Spleen (tissue), 13 donors: ENCODE measurements at places on chromosomes 3 and 15. TPM values are rescaled to one million over a fixed set of nuclear protein-coding genes. Genes with fewer than 3 reads are reported as not detected.
A peak's percentile ranks its signal among the peaks of the same experiment; 100 is the strongest.

DNA sequence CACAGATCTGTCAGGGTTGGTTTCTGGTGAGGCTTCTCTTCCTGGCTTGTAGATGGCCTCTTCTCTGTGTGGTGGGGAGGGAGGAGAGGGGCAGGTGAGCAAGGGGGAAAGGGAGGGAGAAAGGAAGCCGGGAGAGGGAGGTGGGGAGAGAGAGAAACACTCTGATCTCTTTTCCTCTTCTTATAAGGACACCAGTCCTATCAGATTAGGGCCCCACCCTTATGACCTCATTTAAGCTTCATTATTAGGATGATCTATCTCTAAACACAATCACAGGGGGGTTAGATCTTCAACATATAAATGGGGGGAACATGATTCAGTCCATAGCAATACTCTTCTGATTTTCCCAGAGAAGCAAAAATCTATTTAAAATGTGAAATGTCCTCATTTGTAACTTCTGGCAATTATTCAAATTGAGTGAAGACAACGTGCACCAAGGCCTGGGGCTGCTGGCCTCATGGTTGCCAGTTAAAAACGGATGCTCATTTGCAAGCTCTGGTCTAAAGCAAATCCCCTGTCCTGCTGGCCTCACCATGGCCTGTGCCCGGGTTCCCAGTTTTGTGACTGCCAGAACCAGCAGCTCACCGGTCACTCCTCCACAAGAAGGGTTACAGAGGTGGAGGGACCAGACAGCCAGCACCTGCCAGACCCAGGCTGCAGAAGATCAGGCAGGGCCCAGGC lies 8.3 kb downstream of the POMGNT2 start:
- H3K27me3 ChIP-seq = no peaks in the 10 kb centered on the region
- no peak overlapping the region for H3K27ac ChIP-seq
- no peaks in the 10 kb centered on the region for H3K36me3 ChIP-seq
- no peak for DNase-seq
- no peak overlapping the region for H3K4me3 ChIP-seq

DNA sequence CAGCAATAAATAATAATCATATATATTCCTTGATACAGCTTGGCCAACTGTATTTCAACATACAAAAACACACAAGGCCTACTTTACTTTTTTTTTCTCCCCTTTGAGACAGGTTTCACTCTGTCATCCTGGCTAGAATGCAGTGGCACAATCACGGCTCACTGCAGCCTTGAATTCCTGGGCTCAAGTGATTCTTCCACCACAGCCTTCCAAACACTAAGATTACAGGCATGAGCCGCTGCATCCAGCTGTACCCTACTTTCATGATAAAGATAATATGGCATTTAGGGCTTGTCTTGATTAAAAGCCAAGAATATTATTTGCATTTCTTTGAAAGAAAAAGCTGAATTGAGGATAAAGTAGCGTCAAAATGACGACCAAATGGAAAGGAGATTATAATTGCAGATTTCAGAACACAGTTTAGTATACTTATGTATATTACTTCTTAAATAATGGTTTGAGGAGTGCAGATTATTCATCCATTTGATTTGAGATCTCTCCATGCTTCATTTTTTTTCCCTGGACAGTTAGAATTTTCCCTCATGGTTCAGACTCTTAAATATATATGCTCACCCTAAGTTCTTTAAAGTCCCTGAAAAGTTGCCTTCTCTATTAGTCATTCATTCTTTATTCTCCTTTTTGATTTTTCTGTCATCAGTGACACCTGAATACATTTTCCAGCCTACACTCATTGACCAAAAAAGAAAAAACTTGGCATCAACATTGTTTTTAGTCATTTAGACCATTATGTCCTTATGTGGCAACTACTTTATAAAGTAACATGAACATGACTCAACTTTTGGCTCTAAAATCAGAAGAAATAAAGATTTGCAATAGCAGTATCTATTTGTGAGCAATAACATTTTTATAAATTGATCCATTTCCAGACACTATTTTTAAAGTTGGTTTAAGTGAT lies 48.5 kb upstream of the MLF1 start:
- no peaks in the 10 kb centered on the region for H3K36me3 ChIP-seq
- no peaks in the 10 kb centered on the region for H3K27me3 ChIP-seq
- no peak overlapping the region for H3K27ac ChIP-seq
- no peak for DNase-seq
- no peaks in the 10 kb centered on the region for H3K4me1 ChIP-seq
- H3K4me3 ChIP-seq = no peak overlapping the region

Gene CCK
- polyA plus RNA-seq = not detected

Gene ACTC1
- 0.52 TPM for polyA plus RNA-seq

GRCh38 chr3:13706886-13707285 lies 158.0 kb downstream of the FBLN2 start:
- H3K27ac ChIP-seq = no peak overlapping the region
- no peak overlapping the region for H3K4me3 ChIP-seq
- peak; percentile 47 for DNase-seq
- no peaks in the 10 kb centered on the region for H3K36me3 ChIP-seq
- no peaks in the 10 kb centered on the region for H3K27me3 ChIP-seq
- no peaks in the 10 kb centered on the region for H3K4me1 ChIP-seq

Gene PIGZ
- polyA plus RNA-seq = 2.0 TPM

Gene DLEC1
- polyA plus RNA-seq = 0.42 TPM

Gene SGO1
- polyA plus RNA-seq = 2.1 TPM

Gene HRG
- polyA plus RNA-seq = not detected

- H3K4me1 ChIP-seq = no peaks in the 10 kb centered on the region
- no peak overlapping the region for H3K4me3 ChIP-seq
- no peaks in the 10 kb centered on the region for H3K36me3 ChIP-seq
- H3K27me3 ChIP-seq = no peaks in the 10 kb centered on the region
- no peak for DNase-seq
- no peak overlapping the region for H3K27ac ChIP-seq
Observed at GRCh38 chr3:9817436-9817835, 7.4 kb downstream of the TTLL3 start.

DNA sequence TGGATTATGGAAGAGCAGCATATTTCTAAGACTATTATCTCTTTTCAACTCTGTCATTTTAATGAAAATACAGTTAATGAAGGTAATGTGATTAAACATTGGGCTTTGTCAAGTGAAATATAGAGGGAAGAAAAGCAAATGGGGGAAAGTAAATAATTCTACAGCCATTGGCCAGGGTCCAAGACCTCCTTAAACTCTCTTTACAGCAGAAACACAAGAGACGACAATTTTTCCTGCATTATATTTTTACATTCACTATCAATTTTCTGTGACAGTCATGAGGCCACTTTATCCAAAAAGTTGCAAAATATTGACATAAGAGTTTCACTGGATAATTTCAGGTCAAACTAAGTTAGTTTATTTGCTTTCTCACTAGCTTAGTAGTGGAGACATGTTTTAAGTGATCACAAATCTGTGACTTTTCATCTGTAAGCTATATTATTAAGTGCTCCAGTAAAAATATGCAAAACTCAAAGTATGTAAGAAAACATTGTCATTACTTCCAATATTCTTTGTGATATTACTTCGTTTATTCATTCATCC lies 385.9 kb upstream of the DPH6 start:
- no peak overlapping the region for H3K4me3 ChIP-seq
- H3K27me3 ChIP-seq = no peaks in the 10 kb centered on the region

DNA sequence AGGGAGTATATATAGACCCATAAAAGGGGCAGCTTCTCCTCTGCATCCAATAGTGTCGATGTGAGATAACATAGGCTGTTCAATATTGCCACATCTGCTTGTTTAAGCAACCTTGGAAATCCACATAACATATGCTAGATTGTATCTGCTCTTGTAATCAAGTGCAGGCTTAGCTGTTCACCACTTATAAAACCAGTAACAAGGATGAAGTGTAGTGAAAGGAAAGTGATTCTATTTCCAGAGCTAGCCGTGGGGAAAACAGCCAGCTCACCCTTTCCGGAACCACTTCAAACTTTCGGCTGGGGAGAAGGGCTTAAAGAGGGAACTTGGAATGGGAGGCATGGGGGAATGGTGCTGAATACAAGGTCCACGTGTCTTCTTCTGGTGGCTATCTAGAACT lies 204.0 kb downstream of the TAFA4 start:
- no peak for DNase-seq
- H3K27me3 ChIP-seq = no peaks in the 10 kb centered on the region
- H3K36me3 ChIP-seq = no peaks in the 10 kb centered on the region
- H3K27ac ChIP-seq = no peak overlapping the region

DNA sequence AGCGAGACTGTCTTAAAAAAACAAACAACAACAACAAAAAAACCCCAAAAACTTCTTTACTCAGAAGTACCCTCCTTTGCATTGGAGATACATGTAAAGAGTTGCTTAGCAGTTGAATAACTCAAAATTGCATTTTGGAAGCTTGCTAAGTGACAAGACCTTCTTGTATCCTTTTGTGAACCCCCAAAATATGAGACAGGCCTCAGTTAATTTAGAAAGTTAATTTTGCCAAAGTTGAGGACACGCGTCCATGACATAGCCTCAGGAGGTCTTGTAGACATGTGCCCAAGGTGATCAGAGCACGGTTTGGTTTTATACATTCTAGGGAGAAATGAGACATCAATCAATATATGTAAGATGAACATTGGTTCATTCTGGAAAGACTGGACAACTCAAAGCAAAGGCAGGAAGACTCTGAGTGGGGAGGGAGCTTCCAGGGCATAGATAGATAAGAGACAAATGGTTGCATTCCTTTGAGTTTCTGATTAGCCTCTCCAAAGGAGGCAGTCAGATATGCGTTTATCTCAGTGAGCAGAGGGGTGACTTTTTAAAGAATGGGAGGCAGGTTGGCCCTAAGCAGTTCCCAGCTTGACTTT lies 1.7 kb upstream of the ARF4 start:
- H3K27ac ChIP-seq = peak overlapping the region; percentile 96
- no peaks in the 10 kb centered on the region for H3K27me3 ChIP-seq
- H3K4me1 ChIP-seq = peaks cover 41% of the 10 kb centered on the region
- H3K36me3 ChIP-seq = no peaks in the 10 kb centered on the region
